A172 (cell line): ENCODE measurements at places on chromosomes 4 and X.

DNA sequence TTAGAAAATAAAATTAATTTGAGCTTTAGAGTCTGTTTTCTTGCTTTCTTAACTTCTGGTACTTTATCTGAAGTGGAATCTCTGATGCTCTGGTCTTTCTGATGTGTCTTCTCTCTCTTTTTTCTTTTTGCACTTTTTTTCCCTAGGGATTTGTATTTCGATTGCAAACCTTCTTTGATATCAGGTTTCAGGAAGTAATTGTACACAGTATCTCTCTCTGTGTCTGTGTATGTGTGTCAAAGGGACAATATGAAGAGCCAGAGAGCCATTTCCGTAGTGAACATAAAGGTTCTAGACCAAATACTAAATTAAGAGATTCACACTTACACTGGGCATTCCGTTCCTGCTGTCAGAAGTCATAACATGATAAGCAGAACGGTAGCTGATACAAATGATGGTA is 325.0 kb downstream of the PCDH7 start:
- DNase-seq, result no peak

GRCh38 chr4:35556387-35556786 is 687.9 kb downstream of the ARAP2 start:
- DNase-seq, result peak; percentile 72

DNA sequence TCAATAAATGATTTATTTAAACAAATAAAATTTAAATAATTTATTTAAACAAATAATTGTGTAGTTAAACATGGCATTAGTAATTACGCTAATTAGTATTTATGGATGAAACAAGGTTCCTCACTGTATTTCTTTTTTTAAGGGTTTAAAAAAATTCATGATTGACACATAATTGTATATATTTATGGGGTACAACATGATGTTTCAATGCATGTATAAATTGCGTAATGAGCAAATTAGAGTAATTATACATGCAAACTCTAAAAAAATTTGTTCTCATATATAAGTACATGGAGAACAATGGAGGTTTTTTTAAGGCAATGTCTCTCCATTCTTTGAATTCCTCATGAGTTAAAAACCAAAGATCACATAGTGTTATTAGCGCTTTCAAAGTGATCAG is 115.7 kb upstream of the KLF3 start:
- DNase-seq, result no peak

DNA sequence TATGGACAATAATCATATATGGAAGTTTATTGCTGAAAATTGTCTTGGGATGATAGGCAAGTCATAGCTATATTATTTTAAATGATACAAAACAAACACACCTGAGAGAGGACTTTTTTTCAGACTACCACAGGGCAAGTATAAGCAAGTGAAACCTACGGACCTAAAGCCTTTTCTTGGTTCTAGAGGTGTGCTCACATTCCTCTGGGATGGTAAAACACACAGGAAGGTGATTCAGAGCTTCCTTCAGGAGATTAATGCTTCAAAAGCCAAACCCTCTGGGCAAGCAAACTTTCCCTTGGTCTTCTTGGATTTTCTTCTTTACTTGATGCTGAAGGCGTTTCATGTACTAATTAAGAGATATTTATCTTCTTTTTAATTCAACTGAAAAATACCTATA is 60.1 kb upstream of the ACSL4 start:
- no peak for DNase-seq

DNA sequence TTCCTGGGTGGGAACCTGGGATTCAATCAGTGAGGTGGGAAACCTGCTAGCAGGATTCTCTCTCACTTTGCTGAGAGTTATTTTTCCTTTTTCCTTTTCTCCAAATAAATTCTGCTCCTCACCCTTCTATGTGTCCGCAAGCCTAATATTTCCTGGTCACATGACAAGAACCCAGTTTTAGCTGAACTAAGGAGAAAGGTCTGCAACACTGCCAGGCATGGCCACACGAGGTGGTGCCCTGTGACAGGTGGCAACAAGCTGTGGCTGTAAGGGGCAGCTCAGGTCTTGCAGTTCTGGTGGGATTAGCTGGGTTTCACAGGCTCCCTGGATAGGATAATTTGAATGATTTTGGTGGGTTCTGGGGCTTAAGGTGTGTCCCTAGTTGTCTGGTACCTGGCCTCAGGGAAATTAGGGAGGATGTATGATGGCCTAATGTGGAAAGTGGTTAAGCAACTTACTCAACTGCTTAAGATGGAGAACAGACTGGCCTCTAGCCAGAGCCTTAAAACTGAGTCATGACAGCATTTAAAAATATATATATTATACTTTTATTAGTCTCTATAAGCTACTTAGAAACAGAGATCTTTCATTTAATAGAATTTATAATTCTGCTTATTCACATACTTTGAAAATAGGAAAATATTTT is 215.0 kb downstream of the IL15 start:
- no peak for DNase-seq

DNA sequence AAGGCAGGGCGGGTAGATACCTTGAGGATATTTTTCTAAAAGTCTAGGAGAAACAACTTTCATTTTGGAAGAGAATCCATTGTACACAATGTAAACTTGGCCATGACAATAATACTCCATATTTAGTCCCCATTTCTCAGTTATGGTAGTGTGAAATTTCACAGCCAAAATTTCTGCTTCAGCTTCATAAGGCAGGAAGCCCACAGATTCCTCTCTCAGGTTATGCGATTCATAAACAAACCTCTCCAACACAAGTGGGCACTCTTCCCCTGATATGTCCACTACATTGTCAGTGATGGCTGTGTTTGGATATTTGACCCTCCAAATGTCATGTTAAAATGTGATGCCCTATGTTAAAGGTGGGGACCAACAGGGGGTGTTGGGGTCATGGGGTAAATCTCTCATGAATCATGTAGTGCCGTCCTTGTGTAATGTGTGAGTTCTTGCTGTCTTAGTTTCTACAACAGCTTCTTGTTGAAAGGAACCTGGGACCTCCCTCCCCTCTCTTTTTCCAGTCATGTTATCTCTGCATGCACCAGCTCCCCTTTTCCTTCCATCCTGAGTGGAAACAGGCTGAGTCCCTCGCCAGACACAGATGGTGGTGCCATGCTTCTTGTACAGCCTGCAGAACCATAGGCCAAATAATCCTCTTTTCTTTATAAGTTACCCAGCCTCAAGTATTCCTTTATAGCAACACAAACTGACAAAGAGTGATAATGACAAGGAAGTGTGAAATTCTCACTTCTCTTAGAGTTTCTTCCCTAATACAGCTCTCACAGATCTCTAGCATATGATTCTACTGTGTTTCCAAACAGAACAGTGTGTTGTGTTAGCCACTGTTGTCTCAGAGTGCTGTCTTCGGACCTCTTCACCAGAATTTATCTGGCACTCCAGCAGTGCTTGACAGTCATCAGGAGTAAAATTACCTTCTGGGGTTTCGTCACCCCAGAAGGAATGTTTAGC is 598.4 kb upstream of the GNPDA2 start:
- no peak for DNase-seq

- no peak for DNase-seq
These were observed 223.0 kb downstream of the SOWAHB start for GRCh38 chr4:76674983-76675382.
